ENCODE measurements at places on chromosomes 6 and 20.

DNA sequence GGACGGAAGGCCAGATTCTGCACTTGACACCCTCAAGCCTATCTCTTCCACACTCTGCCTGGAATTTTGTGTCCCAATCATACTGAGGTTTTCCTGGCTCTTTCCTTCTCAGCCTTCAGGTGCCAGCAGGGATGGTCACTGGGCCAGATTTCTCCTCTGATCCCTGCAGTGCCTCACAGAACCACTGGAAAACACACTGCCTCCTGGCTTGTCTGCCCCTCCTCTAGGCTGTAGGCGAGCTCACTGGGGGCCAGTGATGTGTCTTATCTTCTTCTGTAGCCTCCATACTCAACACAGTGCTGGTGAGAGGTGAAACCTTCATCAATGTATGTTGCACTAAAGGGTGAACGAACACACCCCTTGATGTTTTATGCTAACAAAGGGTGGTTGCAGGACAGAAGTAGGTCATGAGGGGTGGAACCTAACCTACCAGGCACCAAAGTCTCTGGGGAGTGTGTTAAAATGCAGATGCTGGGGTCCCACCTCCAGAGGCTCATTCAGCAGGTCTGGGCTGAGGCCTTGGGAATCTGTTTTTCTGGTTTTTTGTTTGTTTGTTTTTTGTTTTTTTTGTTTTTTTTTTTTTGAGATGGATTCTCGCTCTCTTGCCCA is 80.3 kb downstream of the CDH26 start:
- DNase-seq = no peak

DNA sequence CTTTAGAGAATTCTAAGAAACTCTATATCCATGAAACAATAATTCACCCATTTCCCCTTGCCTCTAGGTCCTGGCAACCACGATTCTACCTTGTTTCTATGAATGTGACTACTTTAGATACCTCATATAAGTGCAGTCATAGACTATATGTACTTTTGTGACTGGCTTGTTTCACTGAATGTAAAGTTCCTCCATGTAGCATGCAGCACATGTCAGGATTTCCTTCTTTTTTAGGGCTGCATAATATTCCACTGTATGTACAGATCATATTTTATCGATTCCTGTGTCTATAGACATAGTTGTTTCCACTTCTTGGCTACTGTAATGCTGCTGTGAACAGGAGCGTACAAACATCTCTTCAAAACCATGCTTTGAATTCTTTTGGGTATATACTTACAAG is 11.7 kb downstream of the EEF1E1 start:
- no peak for DNase-seq

DNA sequence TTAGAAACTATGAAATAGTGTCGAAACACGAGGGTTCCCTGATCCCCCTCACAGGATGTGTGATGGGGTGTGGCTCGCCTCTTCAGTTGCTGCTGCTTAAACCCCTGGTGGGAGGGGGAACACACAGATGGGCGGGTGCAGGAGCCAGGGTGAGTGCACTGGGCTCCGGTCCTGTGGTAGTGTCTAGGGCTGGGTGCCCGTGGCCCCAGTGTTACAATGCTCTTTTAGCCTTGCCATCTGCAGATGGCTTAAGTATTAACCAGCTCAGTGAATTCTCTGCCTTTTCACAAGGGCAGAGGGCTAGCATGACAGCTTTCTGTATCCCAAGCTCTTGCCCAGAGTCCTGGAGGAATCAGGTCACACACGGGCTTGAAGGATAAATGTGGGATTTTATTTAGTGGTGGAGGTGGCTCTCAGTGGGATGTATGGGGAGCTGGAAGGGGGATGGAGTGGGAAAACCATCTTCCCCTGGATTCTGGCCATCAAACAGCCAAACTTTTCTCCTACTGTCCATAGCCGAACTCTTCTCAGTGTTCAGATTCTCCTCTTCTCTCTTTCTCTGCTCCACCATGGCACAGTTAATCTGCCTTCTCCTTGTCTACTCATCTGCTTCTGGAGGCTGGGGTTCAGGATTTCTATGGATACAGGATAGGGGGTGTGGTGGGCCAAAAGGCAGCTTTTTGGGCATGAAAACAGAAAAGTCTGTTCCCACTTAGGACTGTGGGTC is 659.0 kb downstream of the EPM2A start:
- no peak for DNase-seq

GRCh38 chr6:154306696-154307095 is 49.9 kb downstream of the IPCEF1 start:
- DNase-seq = no peak

DNA sequence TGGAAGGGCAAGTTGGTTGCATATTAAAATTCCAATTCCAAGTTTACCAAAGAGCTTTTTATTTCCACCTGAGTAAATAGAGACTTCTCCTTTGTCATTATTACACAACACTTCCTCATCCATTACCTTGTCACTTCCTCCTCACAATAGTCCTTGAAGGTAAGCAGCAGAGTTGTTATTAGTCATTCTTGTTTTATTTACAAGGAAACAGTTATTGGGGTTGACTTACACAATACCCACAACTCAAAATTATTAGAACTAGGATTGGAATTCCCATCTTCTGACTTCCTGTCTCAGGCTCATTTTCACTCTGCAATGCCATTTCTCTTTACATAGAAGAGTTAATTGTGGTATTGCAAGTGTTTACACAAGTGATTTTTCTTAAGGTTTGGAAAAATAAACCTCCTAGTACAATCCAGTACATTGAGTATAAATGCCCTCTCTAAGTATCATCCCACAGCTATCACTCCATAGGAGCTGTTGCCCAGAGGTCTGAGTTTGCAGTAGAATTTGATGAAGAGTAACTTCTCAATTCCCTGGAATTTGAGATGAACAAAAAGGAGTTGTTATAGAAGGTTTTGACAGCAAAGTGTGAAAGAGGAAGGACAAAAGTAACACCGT is 28.9 kb upstream of the MTRF1L start:
- DNase-seq = no peak

GRCh38 chr6:20211037-20211940 is 980 bp downstream of the MBOAT1 start:
- DNase-seq = peak; percentile 12

DNA sequence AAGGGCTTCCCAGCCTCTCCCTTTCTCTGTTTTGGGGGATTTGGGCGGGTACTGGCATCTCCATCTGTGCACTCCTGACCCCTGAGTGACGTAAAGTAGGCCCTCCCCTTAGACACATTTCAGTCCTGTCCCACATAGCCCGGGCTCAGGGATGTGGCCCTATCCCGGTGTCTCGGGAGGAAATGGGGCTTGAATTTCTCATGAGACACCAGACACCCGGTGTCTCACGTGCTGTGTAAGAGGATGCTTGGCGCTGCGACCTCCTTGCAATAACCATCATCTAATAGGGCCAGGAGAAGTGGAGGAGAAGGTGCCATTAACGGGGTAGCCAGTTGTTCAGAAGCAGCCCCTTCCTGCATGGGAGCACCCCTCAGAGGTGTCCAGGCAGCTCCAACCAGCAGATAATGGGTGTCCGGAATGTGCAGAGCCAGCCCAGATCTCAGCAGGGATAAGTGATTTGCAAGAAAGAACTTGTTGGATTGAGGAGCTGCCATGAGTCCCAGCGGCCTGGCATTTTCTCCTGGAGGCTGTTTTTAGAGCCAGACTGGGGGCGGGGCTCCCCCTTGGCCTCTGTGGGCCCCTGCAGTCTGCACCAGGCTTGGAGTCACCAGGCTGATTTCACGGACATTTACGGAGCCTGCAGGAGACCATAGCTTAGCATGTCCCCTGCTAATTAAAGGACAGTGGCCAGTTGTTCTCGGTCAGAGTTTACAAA is 372.0 kb downstream of the PREX1 start:
- DNase-seq = no peak

DNA sequence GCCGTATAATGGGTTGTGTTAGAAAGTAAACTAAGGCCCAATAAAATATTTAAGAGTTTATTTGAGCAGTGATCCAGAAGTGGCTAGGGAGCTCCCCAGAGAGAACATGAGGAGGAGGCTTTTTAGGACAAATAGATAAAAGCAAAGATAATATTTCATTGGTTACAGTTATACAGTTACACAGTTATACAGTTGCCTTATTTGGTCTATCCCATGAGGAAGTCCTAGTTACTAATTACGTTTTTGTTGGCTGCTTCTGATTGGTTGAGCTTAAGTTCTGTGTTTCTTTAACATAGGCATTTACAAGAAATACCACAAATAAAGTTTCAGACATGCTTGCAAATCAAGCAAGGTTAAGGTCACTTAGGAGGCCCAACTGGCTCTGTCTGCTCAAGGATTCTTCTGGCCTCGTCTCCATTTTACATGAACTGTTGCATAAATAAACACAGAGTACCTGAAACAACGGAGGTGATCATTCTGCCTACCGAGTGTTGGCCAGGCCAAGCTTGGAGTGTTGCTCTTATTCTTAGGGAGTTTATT is 7.0 kb downstream of the UBD start:
- DNase-seq = no peak

GRCh38 chr6:4805553-4806336 is 29.5 kb downstream of the CDYL start:
- DNase-seq = peak; percentile 56

DNA sequence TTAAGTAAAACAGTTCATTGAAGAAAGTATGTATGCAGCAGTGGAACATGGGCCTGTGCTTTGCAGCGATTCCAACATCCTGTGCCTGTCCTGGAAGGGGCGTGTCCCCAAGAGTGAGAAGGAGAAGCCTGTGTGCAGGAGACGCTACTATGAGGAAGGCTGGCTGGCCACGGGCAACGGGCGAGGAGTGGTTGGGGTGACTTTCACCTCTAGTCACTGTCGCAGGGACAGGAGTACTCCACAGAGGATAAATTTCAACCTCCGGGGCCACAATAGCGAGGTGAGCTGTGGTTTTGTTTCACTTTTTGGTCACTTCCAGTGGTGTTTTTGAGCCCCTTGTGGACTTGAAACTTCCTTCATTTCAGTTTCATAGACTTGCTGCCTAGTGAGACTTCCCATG is 1.7 kb downstream of the TULP4 start:
- DNase-seq = no peak

DNA sequence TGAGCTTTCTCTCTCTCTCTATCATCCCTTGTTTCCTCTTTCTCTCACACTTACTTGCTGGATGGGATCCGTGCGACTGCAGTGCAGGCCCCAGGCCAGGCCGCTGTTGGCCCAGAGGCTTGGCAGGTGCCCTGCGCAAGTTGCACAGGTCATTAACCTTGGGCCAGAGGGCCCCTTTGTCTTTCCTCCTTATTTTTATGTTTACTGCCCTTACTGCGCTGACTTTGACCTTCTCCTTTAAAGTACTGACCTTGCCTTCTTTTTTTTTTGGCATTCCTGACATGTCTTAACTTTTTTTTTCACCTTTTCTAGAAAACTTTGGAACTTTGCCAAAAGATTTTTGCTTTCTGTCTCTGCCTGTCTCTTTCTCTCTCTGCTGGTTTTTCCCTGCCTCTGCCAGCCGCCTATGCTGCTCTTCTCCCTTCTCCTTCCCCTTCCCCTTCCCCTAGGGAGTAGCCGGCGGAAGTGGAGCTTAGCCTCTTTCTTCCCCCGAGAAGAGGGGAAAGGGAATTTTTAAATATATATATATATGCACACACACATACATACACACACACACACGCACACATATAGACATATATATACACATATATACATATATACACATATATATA is 59.6 kb upstream of the CDH4 start:
- DNase-seq = no peak

DNA sequence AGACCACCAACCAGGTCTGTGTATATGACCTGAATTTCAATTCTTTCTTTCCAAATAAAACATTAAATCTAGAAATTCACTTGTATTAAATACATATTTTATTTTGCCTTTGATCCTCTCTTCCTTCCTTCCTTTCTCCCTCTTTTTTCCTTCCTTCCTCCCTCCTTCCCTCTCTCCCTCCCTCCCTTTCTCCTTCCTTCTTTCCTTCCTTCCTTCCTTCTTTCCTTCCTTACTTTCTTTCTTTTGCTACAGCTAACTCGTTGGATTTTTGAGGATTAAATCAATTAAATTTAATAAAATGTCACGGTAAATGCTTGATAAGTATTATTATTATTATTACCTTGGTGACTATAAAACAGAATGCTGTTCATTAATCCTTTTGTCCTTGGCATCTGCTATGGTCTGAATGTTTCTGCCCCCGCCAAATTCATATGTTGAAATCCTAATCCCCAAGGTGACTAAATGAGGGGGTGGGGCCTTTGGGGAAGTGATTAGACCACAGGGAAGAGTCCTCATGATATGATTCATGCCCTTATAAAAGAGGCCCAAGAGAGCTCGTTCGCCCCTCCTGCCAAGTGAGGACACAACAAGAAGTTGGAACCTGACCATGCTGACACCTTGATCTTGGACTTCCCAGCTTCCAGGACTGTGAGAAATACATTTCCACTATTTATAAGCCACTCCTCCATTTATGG is 67.6 kb upstream of the BTBD3 start:
- DNase-seq = peak; percentile 64

GRCh38 chr20:43744966-43745730 is 18.3 kb upstream of the GTSF1L start:
- no peak for DNase-seq

GRCh38 chr20:8342391-8342790 is 210.3 kb downstream of the PLCB1 start:
- no peak for DNase-seq

DNA sequence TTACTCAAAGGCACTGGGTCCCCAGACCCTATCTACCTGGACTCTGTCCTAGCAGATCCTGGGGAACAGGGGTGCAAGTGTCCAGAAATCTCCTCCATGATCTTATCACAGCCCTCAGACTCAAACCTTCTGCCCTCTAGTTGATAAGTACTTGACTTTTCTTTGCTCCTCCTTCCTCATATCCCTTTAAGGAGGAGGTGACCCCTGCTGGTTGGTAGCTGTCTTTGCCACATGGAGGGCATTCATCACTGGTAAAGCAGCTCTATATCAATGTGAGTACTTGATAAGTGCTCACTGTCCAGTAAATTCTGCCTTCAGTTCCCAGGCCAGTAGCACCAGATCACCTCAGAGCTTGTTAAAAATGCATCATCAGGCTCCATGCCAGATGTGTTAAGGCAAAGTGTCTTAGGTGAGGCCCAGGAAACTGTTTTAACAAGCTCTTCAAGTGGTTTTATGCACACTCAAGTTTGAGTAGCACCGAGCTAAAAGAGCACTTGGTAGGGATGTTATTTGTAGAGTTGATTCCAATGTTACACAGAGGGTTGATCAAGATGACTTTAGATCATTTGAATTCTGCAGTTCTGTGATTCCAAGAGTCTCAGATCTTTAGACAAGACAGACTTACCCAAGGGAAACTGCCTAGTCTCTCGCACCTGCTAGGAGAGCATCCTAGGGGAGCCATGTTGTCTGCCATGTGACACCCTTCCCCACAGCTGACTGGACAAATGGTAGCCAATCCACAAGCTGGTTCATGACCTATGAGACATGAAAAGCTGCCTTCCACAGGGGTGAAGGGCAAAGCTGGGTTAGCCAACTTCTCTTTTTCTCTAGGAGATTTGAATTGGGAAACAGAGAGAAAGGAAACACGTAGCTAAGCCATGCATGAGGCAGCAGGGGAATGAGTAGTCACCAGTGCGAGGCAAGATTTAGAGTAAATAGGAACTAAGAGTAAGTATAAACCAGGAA is 18.6 kb downstream of the TREML2 start:
- DNase-seq = peak; percentile 42

GRCh38 chr20:5463007-5463686 is 146.4 kb upstream of the PROKR2 start:
- DNase-seq = no peak

Measured in urothelium cell line (cell line).